Inflammatory macrophage treated with lipopolysaccharide for 1 hour (primary cell): ENCODE measurements at places on chromosomes 12 and 14.

DNA sequence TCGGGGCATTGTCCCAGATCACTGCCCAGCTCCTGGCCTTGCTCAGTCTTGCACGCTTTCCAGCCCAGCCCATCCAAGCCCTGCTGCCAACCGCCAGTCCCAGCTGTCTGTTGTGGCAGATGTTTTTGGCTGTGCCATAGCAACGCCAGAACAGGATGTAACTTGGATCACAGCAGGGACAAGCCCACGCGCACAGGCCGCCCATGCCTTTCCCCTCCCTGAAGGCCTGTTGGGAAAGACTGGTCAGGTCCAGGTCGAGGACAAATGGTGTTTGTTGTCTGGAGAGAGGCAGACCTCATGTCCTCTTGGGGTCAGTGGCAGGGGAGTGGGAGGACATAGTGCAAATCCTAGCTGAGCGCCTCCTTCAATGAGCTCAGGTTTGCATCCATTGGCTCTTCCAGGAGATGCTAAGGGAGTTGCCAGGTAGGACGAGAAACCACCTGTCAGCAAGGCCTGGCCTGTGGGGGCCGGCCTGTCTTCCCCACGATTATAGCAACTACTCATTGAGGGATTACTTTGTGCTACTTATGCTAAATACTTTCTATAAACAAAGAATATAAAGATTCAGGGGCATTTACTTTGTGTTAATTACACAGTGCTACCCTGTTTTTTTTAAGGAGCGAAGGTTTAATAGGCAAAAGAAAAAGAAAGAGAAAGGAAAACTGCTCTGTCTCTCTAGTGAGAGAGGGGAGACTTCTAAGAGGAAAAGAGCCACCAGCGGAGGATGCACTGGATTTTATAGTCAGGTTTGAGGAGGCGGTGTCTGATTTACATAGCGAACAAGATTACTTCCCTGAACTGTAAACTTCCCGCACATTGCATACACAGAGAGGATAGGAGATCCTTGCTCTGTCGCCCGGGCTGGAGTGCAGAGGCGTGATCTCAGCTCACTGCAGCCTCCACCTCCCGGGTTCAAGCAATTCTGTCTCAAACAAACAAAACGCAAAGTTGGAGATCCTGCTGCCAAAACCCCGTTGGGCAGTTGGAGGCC is 42.8 kb upstream of the CORO1C start:
- peak; percentile 63 for DNase-seq

DNA sequence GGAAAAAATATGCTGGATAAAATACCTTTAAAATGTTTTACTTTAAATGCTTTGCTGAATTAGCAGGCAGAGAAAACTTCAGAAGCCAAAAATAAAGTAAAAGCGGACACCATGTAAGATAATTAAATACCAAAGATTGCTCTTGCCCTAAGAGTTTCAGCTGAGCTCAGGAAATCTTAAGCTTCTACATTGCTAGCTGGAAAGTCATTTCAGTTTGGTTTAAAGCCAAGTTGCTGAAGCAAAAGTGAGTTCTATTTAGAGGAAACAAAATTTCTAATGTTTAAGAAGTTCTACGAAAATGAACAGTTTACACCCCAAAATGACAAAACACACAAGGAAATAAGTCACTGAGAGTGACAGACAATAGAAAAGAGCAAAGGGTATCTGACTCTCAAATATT is 310.0 kb downstream of the ADAMTS20 start:
- no peak for DNase-seq

DNA sequence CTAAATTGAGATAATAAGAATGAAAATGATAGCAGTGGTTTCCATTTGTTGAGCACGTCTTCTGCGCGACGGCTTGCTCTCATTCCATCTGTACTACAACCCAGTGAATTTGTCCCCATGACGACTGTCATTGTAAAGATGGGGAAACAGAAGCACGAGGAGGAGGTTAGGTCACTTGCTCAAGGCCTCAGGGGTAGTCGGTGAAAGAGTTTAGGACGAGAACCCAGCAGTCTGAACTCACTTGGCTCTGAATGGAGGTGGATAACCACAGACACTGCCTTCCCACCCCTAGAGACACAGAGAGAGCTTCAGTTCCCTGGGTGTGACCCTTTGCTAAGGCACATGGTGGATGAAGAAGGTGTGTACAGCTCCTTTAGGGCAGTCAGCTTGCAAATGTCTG is 30.9 kb upstream of the PLEKHG3 start:
- DNase-seq = peak; percentile 35

GRCh38 chr14:69663300-69663643 is 51.9 kb downstream of the SUSD6 start:
- DNase-seq = no peak

- no peak for DNase-seq
Observed at GRCh38 chr12:101064721-101065120, 145.3 kb downstream of the SLC5A8 start.

GRCh38 chr12:119565404-119565803 is 28.2 kb upstream of the TMEM233 start:
- DNase-seq = no peak

DNA sequence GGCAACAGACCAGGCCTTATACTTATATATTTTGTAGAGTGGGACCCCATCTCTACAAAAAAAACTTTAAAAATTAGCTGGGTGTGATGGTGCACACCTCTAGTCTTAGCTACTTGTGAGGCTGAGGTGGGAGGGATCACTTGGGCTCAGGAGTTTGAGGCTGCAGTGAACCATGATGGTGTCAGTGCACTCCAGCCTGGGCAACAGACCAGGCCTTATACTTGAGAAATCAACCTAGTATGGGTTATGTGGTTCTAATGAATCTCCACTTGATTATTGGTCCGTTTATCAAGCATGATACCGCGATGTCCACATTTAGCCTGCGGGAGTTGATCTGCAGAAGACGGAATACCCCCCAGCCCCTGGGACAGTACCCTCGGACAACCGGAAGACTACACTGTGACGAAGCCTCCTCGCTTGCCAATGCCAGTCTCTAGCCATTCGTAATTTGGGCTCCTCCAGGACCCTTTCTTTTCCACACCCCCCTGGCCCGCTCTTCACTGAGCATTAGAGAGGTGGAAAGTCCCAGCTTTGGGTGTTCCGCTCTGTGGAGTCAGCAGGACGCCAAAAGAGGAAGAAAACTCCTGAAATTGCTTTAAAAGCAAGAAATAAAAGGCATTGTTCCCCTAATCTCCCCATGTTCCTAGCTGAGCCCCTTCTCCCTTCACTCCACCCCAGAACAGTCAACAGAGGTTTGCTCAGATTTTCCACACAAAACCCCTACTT is 19.4 kb downstream of the LTBP2 start:
- DNase-seq = peak; percentile 85

DNA sequence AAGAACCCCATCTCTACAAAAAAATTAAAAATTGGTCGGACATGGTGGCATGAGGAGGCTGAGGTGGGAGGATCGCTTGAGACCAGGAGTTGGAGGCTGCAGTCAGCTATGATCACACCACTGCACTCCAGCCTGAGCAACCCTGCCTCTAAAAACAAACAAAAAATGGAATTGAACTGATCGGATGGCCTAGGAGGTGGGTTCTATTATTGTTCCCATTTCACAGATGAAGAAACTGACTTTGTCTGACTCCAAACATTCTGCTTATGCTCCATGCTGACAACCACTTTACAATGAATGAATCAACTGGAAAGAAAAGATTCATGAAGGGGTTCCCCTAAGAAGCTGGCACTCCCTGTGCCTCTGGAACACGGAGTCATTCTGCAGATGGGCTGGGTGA is 47.3 kb downstream of the TRPV4 start:
- no peak for DNase-seq

DNA sequence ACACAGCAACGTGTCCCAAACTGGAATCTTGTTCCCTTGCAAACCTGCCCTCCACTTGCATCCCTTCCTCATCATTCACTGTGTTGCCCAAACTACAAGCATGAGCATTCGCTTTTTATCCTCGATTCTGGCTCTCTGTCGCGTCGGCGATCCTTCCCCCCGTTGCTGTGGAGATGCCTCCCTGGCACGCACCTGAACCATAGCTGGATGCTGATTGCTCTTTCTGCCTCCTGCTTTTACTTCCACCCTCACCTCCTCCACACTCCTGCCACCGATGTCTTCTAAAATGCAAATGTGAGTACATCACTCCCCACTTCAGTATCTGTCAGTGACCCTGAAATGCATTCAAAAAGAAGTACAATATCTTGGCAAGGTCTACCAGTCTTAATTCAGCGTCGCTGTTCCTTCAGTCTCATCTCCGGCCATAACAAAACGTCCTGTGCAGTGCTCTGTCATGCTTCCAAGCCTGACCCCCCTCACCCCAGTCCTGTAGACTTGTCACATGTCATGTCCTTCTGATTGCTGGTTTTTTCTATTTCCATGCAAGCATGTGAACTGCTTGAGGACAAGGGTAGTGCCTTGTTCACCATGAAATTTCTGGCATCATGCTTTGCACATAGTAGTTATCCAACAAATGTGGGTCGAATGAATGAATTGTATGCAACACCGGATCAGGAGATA is 2.5 kb upstream of the PPP2R5C start:
- no peak for DNase-seq

DNA sequence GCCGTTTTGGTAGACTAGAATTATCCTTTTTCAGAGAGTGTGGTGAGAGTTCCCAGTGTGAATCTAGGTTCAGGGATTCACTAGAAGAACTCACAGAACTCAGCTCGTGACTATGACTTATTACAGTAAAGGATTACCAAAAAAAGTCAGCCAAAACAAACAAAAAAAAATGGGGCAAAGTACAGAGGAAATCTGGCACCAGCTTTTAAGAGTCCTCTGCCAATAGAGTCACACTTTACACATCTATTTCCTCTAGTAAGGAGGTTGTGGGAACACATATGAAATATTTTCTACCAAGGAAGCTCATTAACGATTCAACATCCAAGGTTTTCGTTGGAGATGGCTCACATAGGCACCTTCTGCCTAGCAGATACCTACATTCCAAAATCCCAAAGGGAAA is 28.2 kb downstream of the TSPAN19 start:
- DNase-seq = no peak

- DNase-seq = peak; percentile 71
Observed at GRCh38 chr12:100554608-100555077, 18.8 kb upstream of the GAS2L3 start.

DNA sequence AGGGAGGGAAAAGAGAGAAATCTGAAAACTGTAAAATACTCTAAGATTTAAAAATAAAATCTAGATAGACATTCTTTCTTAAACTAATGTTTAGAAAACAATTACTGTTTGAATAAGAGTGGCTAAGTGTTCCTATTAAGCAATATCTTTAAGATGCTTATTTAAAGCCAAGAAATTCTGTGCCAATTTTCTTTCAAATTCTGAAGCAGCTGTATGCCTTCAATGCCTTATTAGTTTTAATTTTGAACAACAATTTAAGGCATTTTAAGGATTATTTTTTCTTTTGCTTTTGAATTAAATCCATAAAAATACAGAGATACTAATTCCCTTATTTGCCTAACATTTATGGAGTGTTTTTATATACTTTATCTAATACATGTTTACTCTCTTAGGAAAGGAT is 50.3 kb upstream of the KITLG start:
- DNase-seq = no peak

- no peak for DNase-seq
Observed at GRCh38 chr12:48937170-48937569, 11.9 kb upstream of the FKBP11 start.

DNA sequence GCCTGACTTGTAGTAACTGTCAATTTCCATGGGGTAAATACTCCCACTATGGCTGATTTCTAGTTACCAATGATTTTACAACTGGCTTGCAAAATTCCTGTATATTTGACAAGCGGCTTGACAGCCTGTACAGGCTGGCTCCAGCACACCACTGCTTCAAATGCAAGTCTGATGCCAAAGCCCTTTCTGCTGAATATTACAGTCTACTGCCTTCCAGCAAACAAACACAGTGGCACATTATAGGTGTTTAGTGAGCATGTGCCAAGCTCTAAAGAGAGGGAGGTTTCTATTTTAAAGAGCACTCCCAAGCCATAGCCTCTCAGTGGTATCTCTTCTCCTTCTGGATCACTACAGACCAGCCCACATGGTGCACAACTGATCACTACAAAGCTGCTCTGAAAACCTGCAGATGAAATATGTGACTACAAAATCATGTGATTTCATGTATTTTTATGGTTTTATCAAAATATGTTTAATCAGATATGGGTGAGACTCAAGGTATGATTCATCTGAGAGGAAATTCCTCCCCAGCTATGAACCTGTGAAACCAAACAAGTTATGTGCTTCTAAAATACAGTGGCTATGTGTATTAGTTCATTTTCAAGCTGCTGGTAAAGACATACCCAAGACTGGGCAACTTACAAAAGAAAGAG is 101.5 kb downstream of the RPAP3 start:
- no peak for DNase-seq

DNA sequence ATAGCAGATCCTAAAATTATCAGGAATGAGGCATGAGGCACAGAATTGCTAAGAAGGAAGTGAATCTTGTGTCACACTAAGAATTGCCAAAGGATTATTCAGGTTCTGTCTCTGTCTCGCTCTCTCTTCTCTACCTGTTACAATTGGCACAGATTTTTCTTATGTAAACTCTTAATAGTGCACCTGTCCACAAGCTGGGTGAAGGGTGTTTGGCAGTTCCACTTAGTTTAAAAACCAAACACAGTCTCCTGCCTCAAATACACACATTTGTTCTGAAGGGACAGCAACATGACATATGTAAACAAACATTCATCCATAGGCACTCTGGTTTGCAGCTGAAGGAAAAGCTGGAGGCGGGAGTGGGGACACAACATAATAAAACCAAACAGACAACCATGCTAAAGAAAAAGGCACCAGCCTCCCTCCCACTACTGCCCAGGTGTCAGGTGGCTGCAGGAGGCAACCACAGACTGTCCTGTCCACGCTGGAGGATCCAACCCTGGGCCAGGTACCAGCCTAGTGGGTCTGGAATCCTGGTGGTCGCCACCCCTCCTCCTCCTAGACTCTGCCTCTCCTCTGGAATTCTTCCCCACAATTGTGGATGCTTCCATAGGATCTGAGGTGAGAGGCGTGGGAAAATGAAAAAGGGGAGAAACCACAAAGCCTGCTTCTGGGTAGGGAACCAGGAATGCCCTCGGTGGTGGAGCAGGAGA is 81.2 kb downstream of the TMEM260 start:
- no peak for DNase-seq

DNA sequence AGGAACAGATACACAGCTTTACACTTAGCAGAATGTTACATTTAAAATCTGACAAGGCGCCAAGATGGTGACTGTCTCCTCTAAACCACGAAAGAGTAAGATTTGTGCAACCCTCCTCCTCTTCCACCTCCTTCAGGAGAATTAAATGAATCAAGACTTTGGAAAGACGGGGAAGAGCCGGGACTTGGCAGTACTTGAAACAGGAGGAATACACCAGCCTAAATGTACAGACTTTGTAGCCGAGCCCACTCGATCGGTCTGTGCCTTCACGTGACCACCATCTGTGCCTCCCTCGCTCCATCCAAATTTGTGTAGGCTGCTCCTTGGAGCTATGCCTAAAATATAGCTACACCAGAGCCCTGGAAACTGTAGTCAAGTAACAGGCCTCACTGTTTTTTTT is 38.3 kb downstream of the SSPN start:
- DNase-seq = no peak

DNA sequence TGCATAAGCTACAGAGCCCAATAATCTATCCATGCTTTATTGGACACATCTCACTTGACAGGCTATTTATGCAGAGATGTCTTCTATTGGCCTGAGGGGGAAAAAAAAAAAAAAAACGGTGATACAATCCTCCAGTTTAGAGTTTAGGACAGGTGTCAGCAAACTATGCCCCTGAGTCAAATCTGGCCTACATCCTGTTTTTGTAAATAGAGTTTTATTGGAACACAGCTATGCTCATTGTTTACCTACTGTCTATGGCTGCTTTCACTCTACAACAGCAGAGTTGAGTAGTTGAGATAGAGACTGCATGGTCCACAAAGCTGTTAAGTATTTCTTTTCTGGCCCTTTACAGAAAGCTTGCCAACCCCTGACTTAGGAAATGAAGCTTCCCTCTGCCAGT is 403.1 kb downstream of the C12orf75 start:
- no peak for DNase-seq
